ENCODE measurements at places on chromosomes 3 and 15.

- DNase-seq, result peak; percentile 27
These were observed 107.2 kb upstream of the MME start for GRCh38 chr3:154972951-154973350.

- no peak for DNase-seq
These were observed 10.2 kb upstream of the HERC1 start for GRCh38 chr15:63843901-63844317.

- DNase-seq, result no peak
These were observed 233.7 kb downstream of the SHQ1 start for GRCh38 chr3:72614394-72615074.

- no peak for DNase-seq
These were observed 252.3 kb upstream of the CHRM5 start for GRCh38 chr15:33716025-33716424.

DNA sequence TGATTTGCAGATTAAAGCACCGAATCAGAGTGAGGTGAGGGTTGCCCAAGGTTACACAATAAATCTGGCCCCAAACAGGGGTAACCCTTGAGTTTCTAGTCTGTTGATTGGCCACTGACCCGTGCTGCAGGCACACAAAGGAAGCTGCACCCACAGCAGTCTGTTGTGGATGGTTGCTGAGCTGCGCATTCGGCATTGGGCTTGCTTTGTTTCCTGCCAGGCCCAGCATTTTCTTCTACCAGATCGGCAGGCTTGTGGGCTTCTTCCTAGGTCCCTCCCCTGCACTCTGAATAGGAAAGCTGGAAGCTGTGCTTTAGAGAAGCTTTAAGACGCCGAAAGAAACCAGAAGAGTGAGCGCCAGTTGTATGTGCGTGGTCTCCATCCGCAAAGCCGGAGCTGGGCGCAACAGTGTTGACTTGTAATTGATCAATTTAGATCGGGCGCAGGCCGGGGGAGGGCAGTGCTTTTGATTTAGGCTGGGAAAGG is 12.1 kb downstream of the B3GNT5 start:
- no peak for DNase-seq

DNA sequence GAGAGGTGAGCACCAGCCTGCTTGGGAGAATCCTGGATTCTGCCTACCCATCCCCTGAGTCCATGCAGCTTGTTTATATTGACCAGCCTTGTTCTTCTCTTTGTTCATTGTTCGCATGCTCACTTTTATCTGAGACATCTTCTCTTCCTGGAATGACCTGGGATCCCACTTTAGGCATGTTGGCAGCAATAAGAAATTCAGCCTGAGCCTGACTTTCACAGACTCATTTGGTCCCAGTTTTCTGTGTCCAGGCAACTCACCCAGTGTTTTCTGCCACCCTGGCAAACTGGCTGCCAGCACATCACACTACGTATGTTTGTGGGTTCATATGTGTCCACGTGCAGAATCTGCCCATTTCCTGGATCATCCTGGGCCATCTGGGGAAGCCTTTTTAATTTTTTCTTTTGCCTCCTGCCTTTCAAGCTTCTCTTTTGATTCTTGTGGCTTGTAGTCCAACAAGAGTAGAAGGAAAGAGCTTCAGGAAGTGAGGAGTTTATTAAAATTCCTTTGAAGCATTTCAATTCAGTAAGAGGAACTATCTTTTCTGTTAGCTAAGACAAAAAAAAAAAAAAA is 199.9 kb downstream of the FNDC3B start:
- DNase-seq, result no peak

DNA sequence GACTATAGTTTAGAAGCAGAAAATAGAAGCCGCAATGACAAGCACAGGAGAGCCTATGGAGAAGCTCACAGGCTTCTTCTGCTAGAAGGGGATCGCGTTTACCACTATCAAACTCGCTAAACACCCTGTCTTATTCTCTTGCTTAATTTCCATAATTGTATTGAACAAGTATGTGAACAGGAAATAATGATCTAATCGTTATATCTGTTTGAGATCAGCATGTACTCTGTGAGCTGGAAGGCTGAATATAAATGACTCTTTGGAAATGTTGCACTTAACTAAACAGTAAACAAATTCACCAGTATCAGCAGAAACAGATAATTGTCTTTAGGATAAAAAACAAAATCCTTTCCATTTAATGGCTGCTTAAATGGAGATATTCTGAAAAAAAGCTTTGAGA is 15.0 kb downstream of the NEK10 start:
- no peak for DNase-seq
